ENCODE measurements at places on chromosomes 16 and 17. TPM values are rescaled to one million over a fixed set of nuclear protein-coding genes. Genes with fewer than 3 reads are reported as not detected.

- no peak for DNase-seq
Measured at GRCh38 chr16:57278494-57278893, 6.0 kb downstream of the PLLP start.

DNA sequence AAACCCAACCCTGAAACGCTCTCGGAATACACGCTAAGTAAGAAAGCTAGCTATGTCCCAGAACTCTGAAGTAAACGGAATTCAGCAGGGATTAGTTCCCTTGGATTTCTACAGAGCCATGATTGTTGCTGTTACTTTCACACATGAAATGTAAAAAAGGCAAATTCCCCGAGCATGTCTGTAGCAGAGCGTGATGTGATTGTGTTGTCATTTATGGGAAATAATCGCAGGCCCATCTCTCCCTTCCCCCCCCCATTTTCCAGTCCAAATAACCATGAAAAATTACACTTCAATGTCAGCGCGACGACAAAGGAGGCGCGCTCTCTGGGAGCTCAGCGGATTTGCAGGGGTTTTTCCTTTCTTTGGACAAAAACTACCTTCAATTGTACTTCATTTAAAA is 209.0 kb downstream of the ZFHX3 start:
- no peak for DNase-seq

GRCh38 chr17:74778960-74779359 is 2.8 kb upstream of the NAT9 start:
- no peak for DNase-seq

DNA sequence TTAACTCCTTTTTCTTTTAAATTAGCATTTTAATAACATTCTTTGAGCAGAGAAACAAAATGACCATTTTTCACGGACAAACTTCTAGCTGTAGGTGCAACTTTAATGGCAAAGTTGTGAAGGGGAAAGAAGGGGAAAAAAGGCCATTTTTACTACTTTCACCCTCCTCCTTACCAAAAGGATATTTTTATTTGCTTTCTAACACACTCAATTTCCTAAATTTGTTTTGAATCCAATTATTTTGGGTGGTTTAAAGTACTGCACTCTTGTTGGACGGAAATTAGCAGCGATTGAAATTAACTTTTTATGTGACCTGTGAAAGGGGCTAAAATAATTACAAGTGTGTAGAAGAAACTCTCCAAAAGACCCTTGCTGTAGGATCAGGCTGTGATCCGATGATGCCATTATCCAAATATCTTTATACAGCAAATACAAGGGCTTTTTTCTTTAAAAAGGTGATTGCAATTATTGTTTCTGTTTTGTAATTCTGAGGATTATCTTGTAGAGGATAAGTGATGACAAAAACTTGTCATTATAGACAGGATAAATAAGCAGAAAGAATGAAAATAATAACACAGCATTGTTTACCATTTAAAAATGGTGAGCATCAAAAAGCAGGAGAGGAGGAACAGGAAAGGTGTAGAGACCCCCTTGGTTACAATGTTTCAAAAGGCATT is 42.4 kb downstream of the SNX11 start:
- no peak for DNase-seq

GRCh38 chr16:24921229-24921628 is 75.5 kb downstream of the SLC5A11 start:
- no peak for DNase-seq

DNA sequence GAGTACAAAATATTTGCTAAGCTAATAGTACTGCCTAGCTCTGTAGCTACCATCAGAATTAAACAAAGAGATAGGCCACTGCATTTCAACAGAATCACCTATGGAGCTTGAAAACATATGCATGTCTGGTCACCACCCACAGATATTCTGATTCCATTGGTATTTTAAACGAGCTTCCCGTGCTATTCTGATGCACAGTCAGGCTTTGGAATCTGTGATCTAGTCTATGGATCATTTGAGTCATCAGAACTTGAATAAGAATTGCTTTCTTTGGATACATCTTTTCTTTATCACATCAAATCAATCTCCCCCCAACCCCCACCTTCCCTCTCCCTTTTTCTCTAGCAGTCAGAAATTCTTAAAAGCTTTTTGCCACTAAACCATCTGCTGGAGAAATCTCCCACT is 124.7 kb downstream of the NPIPB5 start:
- no peak for DNase-seq

Gene TEKT1
- not detected for total RNA-seq

- DNase-seq, result no peak
Measured at GRCh38 chr16:21664801-21665492, 1.2 kb downstream of the OTOA start.

DNA sequence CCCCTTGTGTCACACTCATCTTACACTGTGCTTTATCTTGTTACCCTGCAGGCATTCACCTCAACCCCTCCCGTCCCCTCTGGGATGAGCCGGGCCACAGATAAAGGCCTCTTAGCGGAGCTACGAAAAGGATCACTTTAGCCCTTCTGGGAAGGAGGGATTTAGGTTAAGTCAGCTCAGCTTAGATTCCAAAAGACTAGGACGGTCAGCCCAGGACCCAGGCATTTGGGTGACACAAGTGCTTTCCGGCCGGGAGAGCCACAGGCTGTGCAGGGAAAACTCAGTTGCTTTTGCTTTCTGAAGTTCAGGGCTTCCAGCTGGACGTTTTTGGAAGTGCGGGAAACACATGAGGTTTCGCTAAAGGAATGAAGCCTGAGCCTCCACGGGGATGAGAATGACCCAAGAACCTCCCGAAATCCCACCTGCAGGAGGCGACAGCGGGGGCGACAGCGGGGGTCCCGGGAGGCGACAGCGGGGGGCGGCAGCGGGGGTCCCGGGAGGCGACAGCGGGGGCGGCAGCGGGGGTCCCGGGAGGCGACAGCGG is 11.6 kb upstream of the METRNL start:
- no peak for DNase-seq

GRCh38 chr16:12819126-12820117 is 15.7 kb upstream of the CPPED1 start:
- DNase-seq, result peak; percentile 60

DNA sequence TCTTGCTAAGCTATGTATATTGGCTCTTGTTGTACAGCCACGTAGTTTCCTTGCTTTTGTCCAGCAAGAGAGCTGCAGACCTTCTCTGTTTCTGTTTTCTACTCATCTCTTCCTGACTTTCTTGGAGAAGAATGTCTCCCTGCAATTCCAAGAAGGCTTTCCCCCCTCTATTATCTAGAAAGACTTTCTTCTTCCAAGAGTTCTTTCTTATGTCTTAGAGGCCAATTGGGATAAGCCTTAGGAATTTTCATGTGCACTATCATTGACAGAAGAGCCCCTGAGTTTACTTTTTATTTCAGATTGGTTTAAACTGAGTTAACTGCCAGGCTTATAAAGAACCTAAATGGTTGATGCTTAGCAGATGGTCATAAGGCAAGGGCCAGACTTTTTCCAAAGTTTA is 9.0 kb downstream of the CAPNS2 start:
- no peak for DNase-seq

Gene AXIN2
- total RNA-seq, result 3.1 TPM

DNA sequence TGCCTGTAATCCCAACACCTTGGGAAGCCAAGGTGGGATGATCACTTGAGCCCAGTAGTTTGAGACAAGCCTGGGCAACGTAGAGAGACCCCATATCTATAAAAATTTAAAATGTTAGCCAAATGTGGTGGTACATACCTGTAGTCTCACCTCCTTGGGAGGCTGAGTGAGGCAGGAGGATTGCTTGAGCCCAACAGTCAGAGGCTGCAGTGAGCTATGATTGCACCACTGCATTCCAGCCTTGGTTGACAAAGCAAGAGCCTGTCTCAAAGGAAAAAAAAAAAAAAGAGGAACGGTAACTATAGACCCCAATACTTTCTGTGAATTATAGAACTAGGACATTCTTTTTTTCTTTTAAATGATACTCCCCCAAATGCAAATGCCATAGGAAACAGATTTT is 1.8 kb upstream of the TMC5 start:
- no peak for DNase-seq

Gene RSL1D1
- total RNA-seq, result 132 TPM

- peak; percentile 53 for DNase-seq
Measured at GRCh38 chr17:40648384-40648968, 858 bp upstream of the SMARCE1 start.

Gene TP53TG3B
- not detected for total RNA-seq

DNA sequence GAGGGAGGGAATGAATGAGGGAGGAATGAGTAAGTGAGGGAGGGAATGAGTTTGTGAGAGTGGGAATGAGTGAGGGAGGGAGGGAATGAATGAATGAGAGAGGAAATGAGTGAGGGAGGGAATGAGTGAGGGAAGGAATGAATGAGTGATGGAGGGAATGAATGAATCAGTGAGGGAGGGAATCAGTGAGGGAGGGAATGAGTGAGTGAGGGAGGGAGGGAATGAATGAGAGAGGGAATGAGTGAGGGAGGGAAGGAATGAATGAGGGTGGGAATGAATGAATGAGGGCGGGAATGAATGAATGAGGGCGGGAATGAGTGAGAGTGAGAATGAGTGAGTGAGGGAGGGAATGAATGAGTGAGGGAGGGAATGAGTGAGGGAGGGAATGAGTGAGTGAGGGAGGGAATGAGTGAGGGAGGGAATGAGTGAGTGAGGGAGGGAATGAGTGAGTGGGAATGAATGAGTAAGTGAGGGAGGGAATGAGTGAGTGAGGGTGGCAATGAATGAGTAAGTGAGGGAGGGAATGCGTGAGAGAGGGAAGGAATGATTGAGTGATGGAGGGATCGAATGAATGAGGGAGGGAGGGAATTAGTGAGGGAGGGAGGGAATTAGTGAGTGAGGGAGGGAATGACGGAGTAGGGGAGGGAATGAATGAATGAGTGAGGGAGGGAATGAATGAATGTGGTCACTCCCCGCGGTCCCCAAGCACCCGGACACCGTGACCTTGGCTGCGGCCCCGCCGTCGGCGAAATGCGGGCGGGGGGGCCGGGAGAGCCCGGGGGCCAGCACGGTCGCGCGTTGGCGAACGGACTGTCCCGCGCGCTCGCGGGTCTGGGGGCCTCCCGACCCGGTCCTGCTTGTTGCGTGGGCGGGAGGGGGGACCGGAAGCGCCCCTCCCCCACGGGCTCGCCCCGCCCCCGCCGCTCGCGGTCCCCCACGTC is 1.1 kb upstream of the UBE2I start:
- DNase-seq, result no peak

GRCh38 chr17:9360677-9361081 is 214.9 kb downstream of the STX8 start:
- no peak for DNase-seq

DNA sequence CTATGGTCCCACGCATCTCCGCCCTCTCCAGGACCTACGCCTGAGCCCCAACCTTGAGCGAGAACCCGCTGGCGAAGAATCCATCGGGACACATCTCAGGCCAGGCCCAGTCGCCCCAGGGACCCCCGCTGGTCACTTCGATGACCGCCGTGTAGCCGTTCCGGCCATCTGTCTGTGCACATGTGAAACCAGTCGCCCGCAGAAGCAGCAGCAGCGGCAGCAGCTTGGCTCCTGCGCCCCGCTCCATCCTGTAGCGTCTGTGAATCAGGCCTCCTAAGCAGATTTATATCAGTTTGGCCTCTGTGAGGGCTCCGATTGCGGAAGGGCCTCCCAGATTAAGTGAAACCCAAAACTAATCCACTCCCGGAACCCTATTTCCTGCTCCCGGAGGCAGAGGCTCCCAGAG is at the start of gene VMO1:
Gene VMO1 (minus strand): TSS at position 259 of the 406 bp plus-strand sequence. CDS start 12 bp downstream, at position 247.
- no peak for DNase-seq

DNA sequence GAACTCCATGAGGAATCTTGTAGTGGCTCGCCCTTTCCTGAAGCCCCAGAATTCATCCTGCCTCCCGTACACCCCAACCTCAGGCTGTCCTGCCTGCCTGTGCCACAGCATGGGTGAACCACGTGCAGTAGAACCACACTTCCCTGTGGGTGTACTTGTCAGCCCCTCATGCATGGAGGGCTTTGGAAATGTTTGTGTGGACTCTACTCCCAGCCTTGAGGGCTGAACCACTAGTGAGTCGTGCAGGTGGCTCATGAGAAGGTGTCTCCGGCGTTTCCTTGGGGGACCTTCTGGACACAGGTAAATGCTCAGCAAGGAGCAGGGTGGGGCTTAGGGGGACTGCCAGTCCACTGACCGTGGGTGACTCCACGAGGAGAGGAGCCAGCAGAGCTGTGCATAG is 58.7 kb upstream of the ADORA2B start:
- no peak for DNase-seq

GRCh38 chr16:47052666-47053640 is 79.5 kb upstream of the DNAJA2 start:
- DNase-seq, result no peak

GRCh38 chr17:41639492-41640473 is 15.4 kb upstream of the KRT17 start:
- no peak for DNase-seq

DNA sequence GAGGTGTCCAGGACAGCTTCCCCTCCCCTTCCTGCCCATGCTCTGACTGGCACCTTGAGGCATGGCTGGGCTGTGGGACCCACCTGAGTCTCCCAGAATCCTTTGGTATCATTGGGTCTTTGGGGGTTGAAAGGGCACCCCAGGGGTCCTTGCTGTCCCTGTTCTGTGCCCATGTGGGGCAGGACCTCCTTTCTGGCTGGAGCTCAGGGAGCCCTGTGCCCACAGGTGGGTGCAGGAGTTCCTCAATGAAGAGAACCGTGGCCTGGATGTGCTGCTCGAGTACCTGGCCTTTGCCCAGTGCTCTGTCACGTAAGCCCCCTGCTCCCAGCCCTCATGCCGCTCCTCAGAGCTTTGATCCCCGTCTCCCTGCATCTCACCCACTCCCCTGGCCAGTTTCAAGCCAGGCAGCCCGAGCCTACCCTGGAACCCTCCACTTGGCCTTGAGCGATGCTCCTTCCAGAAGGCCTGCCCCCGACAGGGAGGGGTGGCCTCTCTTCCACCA is 11.8 kb downstream of the FMNL1 start:
- no peak for DNase-seq

Gene ZNF174
- 7.4 TPM for total RNA-seq

Gene QRICH2
- total RNA-seq, result 9.6 TPM

DNA sequence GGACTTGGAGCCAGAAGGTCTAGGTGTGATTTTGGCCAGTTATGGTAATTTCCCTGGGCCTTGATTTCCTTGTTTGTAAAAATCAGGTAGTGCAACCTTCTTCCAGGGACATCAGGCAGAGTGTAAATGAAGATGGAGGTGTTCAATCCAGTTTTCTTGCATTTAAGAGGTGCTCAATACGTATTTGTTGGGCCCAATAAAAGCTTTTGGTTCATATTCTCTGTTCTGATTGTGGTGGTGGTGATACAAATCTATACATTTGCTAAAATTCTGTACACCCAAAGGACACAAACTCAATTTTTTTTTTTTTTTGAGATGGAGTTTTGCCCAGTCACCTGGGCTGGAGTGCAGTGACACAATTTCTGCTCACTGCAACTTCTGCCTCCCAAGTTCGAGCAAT is 6.0 kb downstream of the CD79B start:
- DNase-seq, result no peak

DNA sequence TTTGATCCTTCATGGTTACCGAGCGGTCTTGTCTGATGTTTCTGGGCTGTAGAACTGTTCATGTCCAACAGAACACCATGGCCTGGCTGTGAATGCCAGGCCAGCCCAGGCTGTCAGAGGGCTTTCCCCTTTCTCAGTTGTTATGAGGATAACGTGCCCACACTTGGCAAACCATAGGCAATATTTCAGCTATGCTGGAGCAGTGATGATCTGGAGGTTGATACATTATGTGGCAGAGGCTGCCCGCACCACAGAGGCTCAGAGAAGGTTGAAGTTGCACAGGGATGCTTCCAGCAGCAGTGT is 92.9 kb downstream of the C16orf78 start:
- DNase-seq, result no peak

Measured in endothelial cell of umbilical vein (primary cell).